Fibroblast of skin of abdomen (primary cell): ENCODE measurements at places on chromosomes 3 and 15.

- DNase-seq: peak; percentile 4
Observed at GRCh38 chr15:76501726-76502125, 165.2 kb downstream of the ISL2 start.

GRCh38 chr3:30098653-30099455, 507.5 kb upstream of the TGFBR2 start:
- peak; percentile 64 for DNase-seq

GRCh38 chr15:39304201-39304841, 276.6 kb upstream of the THBS1 start:
- peak; percentile 99 for DNase-seq

GRCh38 chr3:37731895-37732294, 129.8 kb upstream of the CTDSPL start:
- DNase-seq: no peak

GRCh38 chr15:83209333-83209732, 1.7 kb upstream of the HDGFL3 start:
- DNase-seq: no peak

- peak; percentile 27 for DNase-seq
Observed at GRCh38 chr15:49155834-49156627, 632 bp upstream of the COPS2 start.

DNA sequence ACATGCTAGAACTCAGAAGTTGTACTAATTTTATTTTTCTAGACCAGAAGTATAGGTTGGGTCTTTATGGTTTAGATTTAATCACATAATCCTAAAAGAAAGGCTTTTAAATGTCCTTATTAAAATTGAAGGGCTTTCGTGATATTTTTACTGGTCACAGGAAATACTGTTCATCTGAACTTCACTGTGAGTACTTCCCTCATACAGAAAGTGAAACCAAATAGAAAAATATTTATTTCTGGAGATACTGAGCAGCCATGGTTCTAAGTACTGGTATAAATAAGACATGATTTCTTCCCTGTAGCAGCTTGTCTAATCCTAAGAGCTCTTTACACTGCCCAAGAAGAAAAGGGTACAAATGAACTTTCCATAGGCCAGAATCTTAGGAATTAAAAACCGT, 2.0 kb downstream of the SNRK start:
- peak; percentile 7 for DNase-seq

DNA sequence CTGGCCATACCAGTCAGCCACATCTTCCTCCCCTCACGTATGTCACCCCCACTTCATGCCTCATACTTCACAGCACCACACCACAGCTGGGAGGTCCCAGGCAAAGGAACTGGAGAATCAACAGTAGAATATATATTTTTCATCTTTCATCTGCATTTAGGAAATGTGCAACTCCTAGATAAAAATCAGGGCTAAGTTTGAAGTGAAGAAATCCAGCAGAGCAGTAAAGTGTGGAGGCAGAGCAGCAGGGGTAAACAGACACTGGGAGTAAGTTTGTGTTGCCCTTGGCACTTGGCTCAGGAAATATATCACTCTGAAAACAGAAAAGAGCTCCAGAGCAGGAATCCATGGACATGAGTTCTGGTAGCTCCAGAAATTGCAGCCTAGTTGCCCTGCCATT, 2.8 kb upstream of the HERC1 start:
- no peak for DNase-seq
